ENCODE measurements at places on chromosomes 6 and 20.

DNA sequence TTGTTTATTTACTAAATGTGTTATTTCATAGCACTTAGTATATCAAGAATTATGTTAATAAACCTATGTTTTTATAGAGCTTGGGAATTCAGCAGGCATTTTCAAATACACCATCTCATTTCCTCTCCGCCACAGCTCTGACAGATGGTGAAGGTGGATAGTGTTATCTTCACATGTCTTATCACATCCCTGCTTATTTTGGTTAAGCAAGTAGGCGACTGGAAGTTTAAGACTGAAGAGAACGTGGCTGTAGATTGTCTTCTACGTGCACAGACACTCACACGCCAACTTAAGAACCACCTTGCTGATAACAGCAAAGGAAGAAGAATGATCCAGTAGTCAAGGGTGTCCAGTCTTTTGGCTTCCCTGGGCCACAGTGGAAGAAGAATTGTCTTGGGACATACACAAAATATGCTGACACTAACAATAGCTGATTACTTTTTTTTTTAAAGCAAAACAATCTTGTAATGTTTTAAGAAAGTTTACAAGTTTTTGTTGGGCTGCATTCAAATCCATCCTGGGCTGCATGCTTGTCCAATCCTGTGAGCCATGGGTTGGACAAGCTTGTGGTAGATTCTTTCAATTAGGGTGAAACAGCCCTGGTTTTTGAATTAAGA, 43.3 kb upstream of the SCGN start:
- DNase-seq = no peak

DNA sequence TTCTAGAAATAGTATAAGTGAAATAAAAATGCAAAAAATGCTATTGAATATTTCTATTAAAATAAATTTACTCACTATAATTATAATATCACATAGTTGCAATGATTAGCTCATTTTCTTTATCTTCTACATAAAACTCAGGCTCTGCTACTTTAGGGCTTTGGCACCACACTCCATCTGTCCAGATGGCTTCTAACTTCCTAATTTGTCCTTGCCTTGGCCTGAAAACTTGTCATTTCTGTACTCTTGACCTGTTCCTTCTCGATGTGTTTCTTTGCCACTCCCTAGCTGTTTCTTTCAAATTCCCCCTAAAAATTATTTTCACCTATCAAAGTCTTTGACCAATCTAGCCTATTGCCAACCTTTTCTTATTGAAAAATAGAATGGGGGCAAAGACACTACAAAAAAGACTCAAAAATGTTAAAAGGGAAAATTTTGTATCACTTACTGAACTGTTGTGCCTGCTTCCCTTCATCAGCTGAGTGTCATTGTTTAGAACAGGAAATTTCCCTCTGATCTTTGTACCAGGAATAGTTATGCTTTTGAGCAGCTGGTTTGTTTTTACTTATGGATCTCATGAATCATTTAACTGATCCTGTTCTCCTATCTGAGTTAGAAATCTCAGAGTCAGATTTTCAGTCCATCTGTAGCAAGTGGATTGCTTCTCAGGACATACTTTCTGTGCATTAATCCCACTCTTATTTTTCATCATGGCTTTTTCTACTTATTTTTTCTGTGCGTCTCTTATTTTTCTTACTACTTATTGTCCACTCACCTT, 279.2 kb upstream of the CNR1 start:
- DNase-seq = no peak

DNA sequence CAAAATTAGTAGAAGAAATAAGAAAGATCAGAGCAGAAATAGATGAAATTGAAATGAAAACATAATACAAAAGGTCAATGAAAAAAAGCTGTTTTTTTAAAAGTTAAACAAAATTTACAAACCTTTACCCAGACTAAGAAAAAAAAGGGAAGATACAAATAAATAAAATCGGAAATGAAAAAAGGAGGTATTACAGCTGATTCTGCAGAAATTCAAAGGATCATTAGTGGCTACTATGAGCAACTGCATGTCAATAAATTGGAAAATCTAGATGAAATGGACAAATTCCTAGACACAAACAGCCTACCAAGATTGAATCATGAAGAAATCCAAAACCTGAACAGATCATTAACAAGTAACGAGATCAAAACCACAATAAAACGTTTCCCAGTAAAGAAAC, 59.2 kb downstream of the ZFP64 start:
- DNase-seq = no peak

GRCh38 chr20:16692009-16692408, 37.8 kb upstream of the SNRPB2 start:
- DNase-seq = no peak

DNA sequence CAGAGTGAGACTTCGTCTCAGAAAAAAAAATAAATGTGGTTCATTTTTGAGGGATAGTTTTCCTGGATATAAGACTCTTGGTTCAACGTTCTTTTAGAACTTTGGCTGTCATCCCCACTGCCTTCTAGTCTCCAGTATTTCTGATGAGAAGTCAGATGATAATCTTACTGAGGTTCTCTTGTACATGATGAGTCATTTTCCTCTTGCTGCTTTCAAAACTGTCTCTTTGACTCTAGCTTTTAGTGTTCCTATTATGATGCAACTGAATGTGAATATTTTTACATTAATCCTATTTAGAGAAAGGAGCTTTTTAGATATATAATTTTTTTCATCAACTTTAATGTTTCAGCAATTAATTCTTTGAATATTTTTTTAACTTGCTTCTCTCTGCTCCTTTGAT, 46.0 kb upstream of the OR14J1 start:
- DNase-seq = no peak

DNA sequence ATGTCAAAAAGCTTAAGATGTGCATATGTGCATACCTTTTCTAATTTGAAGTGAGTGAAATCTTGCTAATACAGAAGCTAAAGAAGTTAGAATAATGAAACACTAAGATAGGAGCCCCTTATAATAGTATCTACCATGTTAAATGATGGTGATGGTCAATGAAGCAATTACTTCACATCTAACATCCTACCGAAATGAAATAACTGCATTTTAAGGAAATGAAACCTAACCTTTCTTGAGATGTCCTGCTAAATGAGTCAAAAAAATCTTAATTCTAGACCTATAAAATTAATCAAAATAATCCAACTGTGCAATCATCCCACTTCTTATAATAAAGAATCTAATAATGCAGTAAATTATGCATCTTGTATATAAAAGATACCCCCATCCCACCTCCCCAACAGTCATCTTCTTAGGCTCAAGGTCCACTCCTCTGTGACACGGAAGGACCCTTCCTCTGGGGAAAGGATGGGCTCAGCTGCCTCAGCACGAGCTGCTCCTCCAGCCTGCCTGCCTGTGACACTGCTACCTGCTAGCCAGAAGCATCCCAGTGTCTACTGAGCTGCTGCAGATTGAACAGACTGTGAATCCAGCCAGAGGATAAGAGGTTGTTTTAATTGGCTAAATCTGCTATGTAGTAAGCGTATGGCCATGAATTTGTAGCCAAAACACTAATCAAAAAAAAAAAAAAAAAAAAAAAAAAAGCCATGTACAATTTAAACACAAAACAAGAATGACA, 129.6 kb upstream of the BEND3 start:
- no peak for DNase-seq

DNA sequence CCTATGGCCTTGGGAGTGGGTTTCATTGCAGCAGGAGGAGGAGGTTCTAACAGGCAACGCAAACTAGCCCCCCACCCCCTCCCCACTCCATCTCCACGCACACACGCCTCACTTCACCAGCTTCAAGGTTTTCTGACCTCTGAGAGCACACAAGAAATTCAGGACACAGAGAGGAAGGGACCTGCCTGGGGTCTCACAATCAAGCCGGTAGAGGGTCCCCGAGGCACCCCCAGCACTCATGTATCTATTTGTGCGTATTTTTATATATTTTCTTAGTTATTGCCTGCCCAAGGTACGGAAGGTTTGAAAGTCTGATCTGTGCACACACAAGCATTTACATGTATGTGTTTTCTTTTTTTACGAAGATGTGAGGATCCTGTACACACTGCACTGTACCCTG, 16.9 kb downstream of the MDFI start:
- no peak for DNase-seq

- DNase-seq = no peak
These were observed at the start of gene SIRPB2 for GRCh38 chr20:1491281-1491840. TSS of gene SIRPB2 (minus strand) at chr20:1491420. CDS start at chr20:1491359, 61 bp downstream.

GRCh38 chr6:23177806-23178205, 608.4 kb downstream of the HDGFL1 start:
- DNase-seq = no peak

GRCh38 chr6:157224951-157225574, 98.3 kb downstream of the TMEM242 start:
- no peak for DNase-seq

DNA sequence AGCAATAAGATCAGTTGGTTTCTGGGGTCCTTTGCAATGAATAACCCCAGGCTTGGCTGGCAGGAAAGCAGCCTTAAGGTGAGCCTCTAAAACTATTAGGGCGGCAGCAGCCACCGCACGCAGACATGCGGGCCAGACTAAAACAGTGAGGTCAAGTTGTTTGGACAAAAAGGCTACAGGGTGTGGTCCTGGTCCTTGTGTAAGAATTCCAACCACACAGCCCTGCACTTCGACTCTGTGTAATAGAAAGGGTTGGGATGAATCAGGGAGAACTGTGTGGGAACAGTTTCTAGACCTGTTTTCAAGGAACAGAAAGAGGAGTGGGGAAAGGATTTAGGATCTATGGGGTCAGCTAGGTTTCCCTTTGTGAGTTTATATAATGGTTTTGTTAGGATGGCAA, 237.6 kb downstream of the SMOC2 start:
- no peak for DNase-seq

DNA sequence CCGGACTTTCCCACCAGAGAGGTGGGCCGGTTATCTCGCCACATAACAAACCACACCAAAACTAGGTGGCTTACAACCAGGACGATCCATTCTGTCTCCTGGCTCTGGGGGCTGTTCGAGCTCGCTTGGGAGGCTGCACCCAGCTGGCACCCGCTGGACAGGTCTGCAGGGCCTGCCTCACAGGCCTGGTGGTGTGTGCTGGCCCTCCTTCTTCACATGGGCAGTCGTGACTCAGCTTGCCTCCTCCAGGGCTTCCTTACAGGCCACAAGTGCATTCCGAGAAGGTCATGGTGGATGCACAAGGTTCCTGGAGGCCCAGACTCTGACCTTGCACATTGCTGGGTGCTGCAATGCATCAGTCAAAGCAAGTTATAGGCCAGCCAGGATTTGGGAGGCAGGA, 34.2 kb downstream of the FOXF2 start:
- DNase-seq = no peak

- DNase-seq = no peak
These were observed 162.7 kb upstream of the SGK1 start for GRCh38 chr6:134480593-134480992.

DNA sequence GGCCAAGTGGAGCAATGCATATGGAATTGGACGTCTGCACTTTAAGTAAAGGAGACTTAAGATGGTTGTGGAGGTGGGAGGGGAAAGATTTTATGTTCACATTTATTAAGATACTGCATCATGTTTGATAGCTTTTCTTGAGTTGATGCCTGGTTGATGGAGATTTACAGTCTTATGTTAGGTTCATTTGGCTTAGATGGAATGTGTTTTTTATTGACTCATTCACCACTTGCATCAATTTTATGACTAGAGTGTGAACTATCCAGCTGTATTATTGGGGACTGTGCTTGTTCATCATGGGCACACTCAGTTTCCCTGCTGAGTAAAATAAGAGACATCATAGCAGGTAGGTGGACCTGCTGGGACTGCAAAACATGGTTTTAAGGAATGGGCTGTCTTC, 91.2 kb upstream of the SCP2D1 start:
- DNase-seq = no peak

- DNase-seq = no peak
These were observed 7.9 kb downstream of the KIAA1755 start for GRCh38 chr20:38252292-38253288.

DNA sequence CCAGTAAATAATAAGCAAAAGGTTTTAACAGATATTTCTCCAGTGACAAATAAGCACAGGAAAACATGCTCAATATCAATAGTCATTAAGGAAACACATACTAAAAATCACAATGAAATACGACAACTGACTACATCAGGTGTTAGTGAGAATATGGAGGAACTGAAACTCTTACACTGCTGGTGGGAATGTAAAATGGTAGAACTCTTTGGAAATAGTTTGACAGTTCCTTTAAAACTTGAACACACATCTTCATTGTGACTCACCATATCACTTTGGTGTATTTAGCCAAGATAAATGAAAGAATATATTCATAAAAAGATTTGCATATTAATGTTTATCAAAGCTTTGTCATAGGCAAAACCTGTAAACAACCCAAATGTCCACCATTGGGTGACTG, 11.3 kb upstream of the MAP3K5 start:
- no peak for DNase-seq

GRCh38 chr20:34629342-34629741, 47.5 kb downstream of the PIGU start:
- no peak for DNase-seq

DNA sequence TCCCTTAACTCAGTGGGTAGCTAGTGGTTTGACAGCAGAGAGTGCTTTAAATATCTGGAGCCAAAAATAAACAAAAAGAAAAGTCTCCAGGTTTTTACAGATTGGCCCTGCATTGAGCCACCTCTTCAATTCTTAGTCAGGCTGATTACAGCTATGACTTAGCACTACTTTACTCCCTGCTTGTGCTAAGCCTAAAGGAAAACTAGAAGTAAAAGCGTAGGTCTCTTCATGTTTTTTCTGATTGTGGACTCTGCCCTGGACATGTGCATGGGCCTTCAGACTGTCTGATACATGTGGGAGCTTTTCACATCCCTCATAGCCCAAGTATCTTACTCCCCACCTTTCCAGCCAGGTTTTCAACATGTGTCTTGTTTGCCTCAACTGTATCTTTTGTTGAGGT, 33.3 kb downstream of the KPNA5 start:
- no peak for DNase-seq

DNA sequence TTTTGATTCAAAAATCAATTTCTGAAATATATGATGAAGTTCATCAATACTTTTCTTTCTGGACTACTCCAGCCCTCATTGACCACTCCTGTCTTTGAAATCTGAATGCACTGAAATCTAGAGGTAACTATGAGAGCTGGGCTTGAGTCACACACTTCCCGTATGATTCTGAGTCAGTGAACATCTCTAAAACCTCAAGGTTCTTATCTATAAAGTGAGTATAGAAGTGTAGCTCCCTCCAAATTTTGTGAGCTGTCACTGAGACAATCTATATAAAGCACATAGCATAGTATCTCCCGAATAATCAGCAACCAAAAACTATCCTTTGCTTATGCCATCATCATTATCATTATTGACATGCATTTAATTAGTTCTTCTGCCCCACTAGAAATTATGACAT, 182.4 kb downstream of the TSHZ2 start:
- DNase-seq = no peak

DNA sequence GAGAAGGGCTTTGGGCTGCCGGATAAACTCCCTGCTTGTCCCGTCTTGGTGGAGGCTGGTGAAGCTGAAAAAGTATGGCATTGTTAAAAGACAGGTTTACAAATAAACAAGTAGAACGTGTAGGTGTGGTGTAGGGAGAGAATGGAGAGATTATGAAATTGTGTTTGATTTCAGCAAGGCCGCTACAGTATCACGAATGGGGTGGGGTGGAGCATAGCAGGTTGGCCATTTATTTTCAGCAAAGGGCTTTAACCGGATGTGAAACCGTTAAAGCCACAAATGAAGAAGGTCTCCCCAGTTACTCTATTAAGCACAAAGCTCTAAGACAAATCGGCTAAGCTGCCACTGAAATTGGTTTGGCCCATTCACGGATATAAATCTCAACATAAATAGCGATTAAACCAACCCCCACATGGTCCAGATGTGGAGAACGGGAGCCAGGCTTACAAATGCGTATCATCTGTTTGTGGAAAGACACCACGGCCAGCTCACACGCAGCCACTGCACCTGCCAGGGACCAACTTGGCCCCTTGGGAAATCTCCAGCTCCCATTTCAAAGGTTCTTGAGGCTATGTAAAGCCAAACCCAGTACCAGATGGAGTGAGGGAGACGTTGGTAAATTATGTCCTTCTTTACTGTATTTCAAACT, 94.0 kb downstream of the ZMYND8 start:
- DNase-seq = no peak

Measured in GOT3 (cell line).